ENCODE measurements at places on chromosomes 3 and 15.

- no peak for DNase-seq
Measured at GRCh38 chr15:50576166-50576565, 29.7 kb upstream of the USP50 start.

DNA sequence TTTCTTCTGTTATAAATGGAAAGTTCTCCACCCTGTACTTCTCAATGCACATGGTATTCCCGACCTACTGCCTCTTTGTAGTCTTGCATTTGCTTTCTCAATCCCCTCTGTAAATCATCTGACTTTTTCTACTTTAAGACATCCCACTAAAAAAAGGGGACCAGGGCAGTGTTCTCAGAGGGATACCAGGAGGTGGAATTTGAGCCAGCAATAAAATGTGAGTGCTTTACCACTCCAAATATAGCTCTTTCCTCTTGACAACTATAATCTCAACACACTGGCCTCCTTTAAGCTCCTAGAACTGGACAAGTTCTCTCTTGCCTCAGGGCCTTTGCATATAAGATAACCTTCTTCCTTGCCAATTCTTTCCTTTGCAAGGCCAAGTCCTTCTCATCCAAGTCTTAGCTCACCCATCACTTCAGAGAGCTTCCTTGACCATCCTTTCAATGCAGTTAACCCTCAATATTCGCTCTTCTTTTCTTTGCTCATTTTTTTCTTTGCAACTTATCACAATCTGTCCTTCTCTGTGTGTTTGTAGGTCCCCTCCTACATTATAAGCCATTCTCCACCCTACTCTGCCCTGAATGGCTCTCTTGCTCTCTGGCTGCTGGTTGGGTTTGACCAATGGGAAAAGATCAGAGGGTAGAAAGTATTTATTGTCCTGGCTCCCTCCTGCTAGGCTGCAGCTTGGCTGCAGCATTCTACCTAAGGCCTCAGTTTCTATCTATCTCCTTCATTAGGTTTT lies 93.4 kb downstream of the PRICKLE2 start:
- DNase-seq = no peak

GRCh38 chr3:114504941-114505628 lies 211.3 kb downstream of the TIGIT start:
- no peak for DNase-seq

GRCh38 chr3:71104121-71104541 lies 479.4 kb downstream of the FOXP1 start:
- no peak for DNase-seq

GRCh38 chr3:48157950-48158376 lies 30.3 kb downstream of the CDC25A start:
- peak; percentile 27 for DNase-seq

GRCh38 chr3:153901152-153901551 lies 220.0 kb upstream of the ARHGEF26 start:
- DNase-seq = no peak

DNA sequence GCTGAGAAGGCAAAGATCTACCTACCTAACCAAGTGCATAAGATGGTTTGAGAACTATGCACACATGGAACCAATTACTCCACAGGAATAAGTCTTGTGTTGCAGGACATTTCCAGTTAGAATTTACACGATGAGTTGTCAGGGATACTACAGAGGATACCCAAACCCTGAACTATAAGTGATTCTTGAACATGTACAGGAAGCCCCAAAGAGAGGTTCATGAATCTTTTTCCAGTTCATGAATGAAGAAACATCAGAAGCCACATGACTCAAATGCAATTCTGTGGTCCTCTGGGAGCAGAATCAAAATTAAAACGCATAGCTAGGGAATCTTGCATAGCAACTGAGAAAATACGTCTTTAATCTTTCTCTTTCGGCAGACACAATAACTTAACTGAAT lies 114.1 kb upstream of the LMCD1 start:
- no peak for DNase-seq

DNA sequence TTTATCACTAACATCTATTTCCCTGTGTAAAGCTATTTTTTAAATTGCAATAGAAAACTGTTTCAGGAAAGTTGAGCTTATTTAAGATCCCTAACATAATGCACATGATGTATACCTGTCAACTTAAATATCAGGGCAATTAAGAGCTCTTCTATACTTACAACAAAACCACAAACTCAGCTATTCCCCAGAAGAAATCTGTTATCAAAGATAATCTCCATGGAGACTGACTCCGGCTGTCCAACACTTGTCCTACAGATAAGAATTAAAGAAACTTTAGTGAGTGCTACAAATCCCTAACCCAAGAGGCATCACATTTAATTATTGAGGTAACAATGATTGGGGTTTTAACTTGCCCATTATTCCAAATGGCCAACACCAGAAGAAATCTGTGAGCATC lies 3.4 kb downstream of the SELENOK start:
- DNase-seq = no peak

- no peak for DNase-seq
Measured at GRCh38 chr3:68999605-69000004, 13.9 kb downstream of the EOGT start.

All from Jurkat, Clone E6-1 (cell line).